Posterior vena cava (tissue), 2 donors: ENCODE measurements at places on chromosomes 13 and 19. TPM values are rescaled to one million over a fixed set of nuclear protein-coding genes. Genes with fewer than 3 reads are reported as not detected.

The CCL25 gene
- total RNA-seq: not detected

The ZNF709 gene
- 3.0 TPM for total RNA-seq

The CPAMD8 gene
- 6.2 TPM for total RNA-seq

The ZNF264 gene
- total RNA-seq: 35.1 TPM

The FUT2 gene
- total RNA-seq: not detected
